ENCODE measurements at places on chromosomes 11 and 22.
A peak's percentile ranks its signal among the peaks of the same experiment; 100 is the strongest.

DNA sequence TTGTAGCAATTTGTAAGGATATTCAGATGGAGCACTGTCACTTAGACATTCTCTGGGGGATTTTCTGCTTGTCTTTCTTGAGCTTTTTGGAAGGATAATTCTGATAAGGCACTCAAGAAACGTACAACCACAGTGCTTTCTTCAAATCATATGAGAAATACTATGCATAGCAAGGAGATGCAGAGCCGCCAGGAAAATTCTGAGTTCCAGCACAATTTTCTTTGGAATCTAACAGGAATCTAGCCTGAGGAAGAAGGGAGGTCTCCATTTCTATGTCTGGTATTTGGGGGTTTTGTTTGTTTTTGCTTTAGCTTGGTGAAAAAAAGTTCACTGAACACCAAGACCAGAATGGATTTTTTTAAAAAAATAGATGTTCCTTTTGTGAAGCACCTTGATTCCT lies 9.9 kb downstream of the PRSS23 start:
- DNase-seq, result no peak

GRCh38 chr11:132184079-132184478 lies 813.7 kb downstream of the NTM start:
- no peak for DNase-seq

- DNase-seq, result no peak
Measured at GRCh38 chr11:76152741-76153570, 53.3 kb downstream of the WNT11 start.

DNA sequence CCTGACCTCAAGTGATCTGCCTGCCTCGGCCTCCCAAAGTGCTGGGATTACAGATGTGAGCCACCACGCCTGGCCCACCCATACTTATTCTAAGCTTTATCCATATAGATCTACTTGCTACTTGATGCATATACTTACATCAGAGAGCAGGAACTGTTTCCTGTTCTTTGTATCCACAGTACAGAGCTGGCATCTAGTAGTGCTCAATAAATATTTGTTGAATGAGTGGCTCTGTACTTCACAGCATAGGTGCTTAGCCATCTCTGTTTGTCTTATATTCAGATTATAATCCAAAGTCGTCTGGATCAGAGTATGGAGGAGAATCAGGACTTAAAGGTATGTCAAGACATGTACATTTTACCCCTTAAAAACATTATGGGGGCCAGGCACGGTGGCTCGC lies 38.6 kb upstream of the DLAT start:
- no peak for DNase-seq

DNA sequence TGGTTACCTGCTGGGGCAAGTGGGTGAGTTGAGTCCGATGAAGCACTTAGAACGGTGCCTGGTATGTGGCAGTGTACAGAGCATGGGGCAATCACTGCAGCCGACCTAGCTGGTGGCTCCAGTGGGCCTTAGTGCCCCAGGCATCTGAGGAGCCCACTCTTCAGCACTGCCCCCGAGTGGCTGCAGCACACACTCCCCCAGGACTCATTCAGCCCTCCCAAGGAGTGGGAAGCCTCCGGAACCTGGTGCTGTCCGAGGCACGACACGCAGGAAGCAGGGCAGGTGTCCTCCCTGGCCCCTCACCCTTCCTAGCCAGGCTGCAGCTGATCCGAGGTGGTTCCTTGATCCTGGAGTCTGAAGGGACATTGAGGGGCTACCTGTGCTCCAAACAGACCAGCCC lies 42.4 kb upstream of the PRODH start:
- no peak for DNase-seq

GRCh38 chr22:31097941-31098631 lies 9.3 kb downstream of the SELENOM start:
- peak; percentile 8 for DNase-seq

DNA sequence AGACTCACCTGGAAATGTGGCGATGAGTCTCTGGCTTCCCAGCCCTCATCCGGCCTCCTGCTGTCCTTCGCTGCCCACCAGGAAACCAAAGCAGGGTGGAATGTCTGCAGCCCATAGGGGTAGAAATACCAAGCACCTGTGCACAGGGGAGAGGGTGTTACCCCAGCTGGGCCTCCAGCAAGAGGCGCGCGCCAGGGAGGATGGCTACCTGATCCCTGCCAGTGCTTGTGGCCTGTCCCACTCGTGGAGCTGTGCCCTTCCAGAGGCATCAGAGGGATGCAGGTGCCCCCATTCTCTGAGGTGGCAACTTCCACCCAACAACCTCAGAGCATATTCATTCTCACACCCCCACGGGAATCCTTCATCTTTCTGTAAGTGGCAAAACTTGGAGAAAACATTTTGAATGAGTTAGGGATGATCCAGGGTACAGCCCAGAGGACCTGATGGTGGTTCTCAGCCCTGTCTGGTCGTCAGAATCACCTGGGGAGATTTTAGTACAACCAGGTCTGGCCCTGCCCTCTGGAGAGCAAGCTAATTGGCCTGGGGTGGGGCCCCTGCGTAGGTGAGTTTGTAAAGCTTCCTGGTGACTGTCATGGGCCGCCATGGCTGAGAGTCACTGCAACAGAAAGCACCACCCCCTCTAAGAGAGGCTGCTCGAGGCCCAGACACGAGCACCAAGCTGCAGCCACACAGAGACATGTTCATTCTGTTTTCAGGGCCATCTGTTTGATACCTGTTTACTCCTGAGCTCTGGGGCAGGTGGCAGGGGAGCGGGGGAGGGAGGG lies 9.9 kb downstream of the SUN2 start:
- DNase-seq, result no peak

- DNase-seq, result peak; percentile 26
Measured at GRCh38 chr11:127461241-127462064, 460.9 kb upstream of the KIRREL3 start.

- DNase-seq, result no peak
Measured at GRCh38 chr22:35554297-35554845, 13.7 kb downstream of the RASD2 start.

DNA sequence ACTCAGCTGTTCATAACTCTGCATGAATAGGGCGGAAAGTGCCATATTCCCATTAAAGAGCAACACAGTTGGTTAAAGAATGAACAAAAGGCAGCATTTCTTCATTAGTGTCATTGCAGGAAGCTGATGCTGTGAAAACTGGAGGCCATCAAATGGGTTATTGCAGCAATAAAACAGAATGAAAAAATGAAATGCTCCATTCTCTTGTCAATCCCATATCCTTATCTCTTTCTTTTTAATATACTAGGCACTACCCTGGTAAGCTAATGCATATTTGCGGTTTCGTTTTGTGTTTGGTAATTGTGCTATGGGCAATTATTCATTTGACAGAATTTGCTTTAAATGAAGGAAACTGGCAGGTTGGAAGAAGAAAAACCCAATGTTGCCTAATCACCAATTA lies 25.3 kb downstream of the C11orf71 start:
- no peak for DNase-seq

DNA sequence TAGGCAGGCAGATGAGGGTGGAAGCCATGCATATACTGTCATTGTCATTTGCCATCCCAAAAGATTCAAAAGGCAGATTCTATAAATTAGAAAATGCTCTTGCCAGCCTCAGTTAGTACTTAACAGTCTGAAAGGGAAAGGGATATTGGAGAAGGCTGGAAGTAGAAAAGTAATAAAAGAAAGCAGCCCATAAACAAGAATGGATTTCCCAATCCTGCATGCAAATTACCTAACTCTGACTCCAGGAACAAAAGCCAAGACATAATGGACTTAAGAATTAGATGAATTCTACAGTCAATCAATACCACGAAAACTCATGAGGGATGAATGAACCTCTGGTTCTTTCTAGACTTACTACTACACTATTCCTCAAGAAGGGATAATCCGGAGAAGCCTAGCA lies 5.9 kb downstream of the PAK1 start:
- DNase-seq, result no peak

- DNase-seq, result no peak
Measured at GRCh38 chr11:81052344-81053158, 1611.7 kb upstream of the TENM4 start.

- DNase-seq, result no peak
Measured at GRCh38 chr11:69893631-69894030, 74.4 kb upstream of the FGF3 start.

GRCh38 chr11:3904228-3904627 lies 48.8 kb downstream of the STIM1 start:
- no peak for DNase-seq

DNA sequence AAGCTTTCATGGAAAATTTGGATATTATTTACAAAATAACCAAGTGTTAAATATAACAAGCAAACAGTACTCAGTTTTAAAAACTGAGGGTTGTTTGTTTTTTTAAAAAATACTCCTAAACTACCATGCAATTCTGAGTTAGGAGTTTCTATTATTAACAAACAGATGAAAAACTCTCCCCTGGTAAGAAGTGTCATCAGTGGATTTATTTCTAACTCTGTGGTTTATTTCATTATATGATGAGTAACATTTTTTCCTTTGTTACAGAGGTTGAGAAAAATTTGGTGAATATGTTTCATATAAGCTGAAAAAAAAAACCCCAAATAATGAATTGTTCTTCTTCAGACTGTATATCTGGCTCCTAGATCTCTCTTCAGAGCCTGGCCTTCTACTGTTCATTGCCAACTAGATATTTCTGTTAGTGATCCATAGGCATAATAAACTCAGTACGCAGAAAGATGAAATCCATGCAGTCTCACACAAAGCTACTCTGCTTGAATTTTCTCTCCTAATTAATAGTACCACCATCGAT lies 29.4 kb upstream of the PDE3B start:
- DNase-seq, result no peak

GRCh38 chr22:45227645-45228400 lies 12.9 kb downstream of the KIAA0930 start:
- DNase-seq, result peak; percentile 11

DNA sequence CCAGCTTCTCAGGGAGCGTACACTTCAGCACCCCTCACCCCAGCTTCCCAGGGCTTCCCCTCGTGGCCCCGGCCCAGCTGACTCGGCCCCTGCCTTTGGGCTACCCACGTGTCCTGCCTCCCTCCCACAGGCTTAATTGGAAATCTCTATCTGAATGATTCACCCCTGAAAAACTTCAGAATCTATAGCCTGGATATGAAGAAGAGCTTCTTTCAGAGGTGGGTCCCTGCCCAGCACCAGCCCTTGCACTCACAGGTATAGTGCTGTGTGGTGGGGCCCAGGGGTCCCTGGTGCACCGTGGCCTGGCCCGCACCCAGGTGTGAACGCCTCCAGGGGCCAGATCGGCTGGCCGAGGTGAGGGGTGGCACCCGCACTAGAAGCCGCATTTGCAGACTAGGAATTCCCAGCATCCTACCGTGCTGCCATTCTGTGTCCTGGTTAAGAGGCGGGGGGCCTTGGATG lies 38.4 kb downstream of the B3GAT1 start:
- DNase-seq, result no peak

- DNase-seq, result no peak
Measured at GRCh38 chr11:106001304-106002012, 20.6 kb downstream of the MSANTD4 start.

DNA sequence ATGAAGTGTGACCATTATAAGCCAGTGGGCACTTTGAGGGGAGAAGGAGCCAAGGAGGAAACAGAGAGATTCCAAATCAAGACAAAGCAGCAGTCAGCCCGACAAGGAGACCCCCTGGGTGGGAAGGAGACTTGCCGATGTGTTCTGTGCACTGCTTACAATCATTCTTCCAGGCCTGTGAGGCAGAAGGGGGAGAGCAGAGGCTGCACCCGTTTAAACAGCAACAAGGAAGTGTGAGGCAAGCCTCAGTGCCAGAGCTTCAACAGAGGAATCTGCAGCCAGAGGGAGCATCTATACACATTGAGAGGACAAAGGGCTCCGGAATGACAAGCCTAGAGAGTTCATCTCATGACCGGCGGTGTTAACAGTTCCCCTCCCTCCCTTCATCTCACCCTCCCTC lies 121.1 kb downstream of the NXPE2 start:
- DNase-seq, result no peak

DNA sequence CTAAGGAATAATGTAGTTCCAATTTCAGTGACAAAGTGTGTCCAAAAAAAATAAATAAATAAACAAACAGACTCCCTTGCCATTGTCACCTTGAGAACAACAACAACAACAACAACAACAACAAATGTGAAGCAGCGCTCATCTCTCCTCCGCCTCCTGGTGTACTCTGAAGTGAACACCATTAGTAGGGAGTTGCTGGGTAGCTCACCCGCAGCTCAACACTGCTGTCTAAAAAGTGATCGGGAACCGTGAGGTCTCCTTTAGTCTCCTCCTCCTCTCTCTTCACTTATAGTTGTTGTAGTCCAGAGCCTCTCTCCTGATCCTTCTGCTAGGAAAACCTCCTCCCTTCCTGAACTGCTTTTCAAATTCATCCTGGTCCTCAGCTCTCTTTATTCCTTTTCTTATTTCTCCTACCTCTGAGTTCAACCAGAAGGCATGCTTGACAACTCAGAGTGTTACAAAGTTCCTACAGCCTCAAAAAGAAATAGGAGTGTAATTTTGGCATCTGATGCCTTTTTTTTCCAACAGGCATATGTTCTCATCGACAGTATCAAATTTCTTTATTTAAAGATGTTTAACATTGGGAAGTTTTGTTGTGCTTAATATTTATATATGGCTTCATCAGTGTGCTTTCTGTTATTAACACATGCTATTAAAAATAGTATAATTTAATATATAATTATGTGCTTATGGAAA lies 215.1 kb downstream of the PGR start:
- DNase-seq, result no peak

DNA sequence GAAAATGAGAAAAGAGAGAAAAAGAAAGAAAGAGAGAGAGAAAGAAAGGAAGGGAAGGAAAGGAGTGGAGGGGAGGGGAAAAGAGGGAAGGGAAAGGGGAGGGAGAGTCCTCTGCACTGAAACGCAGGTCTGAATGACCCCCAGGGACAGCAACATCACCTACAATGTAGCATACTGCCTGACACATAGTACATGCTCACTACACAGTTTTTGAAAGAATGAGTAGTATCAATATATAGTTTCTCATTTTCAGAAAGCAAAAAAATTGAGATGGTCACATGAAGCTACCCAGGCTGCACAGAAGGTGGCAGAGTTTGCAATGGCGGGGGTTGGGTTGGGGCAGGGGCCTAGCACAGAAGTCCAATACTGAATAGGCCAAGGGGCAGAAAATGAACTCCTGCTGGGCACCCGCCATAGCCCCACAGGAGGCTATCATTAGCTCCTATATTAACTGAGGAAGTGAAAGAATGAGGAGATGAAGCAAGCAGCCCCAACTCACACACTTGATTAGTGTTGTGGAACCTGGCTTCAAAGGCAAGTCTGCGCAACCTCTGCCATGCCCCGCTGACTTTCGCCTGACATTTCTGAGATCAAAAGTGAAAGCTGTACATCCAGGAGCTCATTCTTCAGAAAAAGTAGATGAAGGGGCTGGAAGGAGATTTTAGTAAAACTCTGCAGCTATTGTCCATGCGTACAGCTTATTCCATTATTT lies 241.2 kb upstream of the SYN3 start:
- no peak for DNase-seq

All from right hindlimb (tissue), 1 donor.